GM20000 (cell line): ENCODE measurements at places on chromosomes 7 and 10.
A peak's percentile ranks its signal among the peaks of the same experiment; 100 is the strongest.

- no peak for DNase-seq
Observed at GRCh38 chr10:129602938-129603535, 136.0 kb downstream of the MGMT start.

GRCh38 chr10:124611738-124612137 lies 132.4 kb downstream of the FAM53B start:
- DNase-seq, result no peak

GRCh38 chr10:86681047-86681446 lies 12.7 kb downstream of the LDB3 start:
- no peak for DNase-seq

DNA sequence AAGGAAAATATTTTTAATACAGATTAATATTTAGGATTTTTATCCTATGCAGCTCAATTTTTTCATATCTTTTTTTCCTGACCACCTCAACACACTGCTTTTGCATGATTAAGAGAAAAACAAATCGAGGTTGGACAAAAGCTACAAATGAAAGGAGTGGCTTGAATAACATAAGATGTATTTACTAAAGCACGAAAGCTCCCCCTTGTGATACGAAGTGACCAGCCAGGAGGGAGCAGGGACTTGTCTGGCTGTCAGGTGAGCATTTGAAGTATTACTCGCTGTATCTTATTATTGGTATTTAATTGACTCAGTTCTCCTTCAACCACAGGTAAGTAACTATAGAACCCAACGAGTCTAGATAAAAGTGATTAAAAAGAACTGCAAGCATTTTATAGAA lies 265.2 kb upstream of the PHF14 start:
- no peak for DNase-seq

DNA sequence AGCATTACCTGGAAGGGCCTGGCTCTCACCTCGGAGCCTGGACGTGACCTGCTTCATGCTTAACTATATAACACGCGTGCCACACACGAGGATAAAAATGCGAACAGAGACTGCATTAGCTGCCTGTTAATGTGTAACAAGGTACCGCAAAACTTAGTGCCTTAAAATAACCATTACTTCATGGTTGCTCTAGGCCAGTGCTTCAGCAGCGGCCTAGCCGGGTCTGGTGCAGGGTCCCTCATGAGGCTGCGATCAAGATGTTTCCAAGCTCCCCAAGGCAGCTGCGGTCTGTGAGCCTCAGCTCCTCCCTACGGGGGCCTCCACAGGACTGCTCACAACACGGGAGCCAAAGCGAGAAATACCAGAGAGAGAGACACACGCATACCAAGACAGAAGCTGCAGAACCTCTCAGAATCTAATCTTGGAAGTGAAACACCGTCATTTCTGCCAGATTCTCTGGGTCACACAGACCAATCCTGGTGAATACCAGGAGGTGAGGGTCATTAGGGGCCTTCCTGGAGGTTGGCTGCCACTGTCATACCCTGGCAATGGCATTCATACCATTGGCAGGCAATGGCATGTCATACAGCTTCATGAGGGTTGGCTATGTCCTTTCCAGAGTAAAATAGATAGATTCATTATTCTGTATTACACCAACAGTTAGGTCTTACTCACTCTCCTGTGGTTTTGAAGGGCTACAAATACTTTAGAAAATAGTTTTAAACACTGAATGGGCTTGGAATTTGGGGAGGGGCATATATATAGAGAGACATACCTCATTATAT lies 94.5 kb downstream of the HIPK2 start:
- DNase-seq, result peak; percentile 40

DNA sequence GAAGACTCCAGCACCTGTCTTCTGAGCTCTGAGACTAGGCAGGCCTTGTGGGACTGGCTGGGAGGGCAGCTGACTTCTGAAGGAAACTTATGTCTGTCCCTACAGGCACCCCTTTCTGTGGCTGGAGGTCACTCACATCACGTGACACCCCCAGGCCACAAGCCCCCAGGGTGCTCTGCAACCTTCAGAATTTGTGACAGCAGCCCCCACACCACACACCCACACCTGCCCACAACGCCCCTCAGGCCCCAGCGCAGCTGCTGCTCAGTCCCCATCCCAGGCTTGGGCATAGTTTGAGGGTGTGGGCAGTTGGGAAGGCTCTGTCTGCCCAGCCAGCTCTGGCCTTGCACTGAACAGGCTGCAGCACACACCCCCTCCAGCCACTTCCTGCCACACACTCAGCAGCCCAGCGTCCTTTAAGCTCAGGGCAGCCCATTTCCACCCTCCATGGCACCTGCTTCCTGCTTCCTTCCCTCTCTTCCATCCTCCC lies 80.0 kb upstream of the UNC5B start:
- no peak for DNase-seq
